NCI-H1694 (cell line): ENCODE measurements at places on chromosomes 7 and 10.

DNA sequence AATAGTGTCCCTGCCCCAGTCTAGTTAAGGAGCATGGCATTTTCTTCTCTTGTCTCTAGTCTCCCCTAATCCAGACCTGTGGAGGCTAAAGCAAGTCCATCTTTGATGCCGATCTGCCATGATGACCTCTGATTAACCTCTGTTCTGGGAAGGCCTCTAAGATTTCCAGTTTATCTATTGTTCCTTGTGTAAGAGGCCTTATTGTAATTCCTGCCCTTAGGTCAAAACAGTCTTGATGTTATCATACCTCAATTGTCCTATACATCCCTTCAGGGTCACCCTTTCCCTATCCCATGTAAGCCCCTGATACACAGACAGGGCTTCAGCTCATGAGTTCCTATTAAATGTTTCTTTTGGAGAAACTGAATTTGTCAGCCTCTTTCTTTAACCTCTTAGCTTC lies 4.9 kb upstream of the ZMIZ2 start:
- DNase-seq, result no peak

- DNase-seq, result no peak
Observed at GRCh38 chr7:77321300-77321699, 94.8 kb downstream of the GSAP start.

GRCh38 chr10:71693377-71693776 lies 26.2 kb downstream of the C10orf105 start:
- DNase-seq, result no peak

DNA sequence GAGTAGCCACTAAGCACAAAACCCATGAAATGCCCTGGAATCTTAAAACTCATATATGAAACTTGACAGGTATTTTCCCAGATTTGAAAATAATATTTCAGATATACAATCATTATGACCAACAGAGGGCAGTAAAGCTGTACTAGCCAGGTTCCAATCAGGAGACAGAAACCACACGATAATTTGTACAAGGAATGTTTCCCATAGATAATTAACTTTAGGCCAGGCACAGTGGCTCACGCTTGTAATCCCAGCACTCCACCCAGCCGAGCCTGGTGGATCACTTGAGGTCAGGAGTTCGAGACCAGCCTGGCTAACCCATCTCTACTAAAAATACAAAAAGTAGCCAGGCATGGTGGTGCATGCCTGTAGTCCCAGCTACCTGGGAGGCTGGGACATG lies 31.0 kb upstream of the NUB1 start:
- DNase-seq, result peak; percentile 4

GRCh38 chr10:132076578-132077081 lies 10.9 kb downstream of the JAKMIP3 start:
- DNase-seq, result no peak

GRCh38 chr10:123868038-123869019 lies 23.3 kb downstream of the CPXM2 start:
- DNase-seq, result no peak
